ENCODE measurements at places on chromosomes 3 and 15.
A peak's percentile ranks its signal among the peaks of the same experiment; 100 is the strongest.

DNA sequence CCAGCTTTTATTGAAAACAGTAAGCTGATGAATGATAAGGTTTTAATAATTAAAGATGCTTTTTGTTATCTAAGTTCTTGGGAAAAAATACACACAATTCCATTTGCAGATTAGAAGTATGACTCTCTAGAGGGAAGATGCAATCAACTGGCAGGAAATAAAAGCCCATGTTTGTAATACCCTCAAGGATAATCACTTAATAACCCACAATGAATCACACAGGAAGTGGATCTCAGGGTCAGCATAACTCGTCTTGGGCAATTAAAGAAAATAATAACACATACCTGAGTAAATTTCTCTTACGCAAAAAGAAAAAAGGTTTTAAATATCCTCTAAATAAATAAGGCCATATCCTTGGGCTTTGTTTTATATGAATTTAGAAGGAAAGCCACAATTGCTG is 9.4 kb upstream of the EID1 start:
- DNase-seq, result no peak

DNA sequence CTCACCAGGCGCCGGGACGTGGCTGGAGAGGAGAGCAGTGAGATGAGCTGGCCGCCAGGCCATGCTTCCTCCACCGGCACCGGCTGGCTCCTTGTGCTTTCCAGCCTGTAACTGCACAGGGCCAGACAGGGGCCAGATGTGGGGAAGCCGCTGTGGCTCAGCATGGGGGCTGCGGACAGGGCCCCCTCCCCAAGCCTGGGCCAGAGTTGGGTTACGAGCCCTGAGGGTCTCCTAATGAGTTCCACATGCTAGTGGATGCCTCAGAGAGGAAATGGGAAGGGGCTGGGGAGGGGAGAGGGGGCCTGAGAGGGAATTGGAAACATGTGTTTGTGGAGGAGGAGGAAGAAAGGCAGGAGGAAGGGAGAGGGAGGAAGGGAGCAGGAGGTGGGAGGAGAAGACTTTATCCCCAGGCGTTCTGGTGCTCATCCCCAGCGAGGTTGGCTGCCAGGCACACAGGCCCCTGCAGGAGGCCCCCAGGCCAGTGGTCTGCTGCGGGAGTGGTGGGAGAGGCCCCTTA is 11.7 kb upstream of the DUSP7 start:
- DNase-seq, result no peak

DNA sequence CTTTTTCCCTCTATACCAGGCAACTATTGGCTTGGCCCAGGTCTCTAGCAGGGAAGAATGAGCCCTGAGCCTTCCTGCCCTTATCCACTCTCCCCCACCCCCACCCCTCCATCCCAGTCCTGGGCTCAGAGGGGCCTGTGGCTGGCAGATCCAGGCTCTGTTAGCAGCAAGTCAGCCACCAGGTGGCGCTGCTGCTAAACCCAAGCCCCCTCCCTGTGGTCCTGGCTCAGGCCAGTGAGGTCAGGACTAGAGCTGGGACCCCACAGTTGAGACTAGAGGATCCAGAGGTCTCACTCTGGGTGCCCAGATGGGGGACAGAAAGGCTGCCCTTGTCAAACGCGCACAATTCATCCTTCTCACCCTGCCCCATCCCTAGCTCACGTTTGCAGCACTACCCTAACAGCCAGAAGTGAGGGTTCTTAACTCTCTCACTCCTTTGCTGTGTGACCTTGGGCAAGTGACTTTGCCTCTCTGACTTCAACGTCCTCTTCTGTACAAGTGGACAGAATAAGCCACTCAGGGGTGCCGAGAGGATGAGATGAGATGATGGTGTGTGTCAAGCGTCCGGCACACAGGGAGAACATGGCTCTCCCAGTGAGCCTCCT is 46.8 kb upstream of the SLC6A1 start:
- peak; percentile 32 for DNase-seq

DNA sequence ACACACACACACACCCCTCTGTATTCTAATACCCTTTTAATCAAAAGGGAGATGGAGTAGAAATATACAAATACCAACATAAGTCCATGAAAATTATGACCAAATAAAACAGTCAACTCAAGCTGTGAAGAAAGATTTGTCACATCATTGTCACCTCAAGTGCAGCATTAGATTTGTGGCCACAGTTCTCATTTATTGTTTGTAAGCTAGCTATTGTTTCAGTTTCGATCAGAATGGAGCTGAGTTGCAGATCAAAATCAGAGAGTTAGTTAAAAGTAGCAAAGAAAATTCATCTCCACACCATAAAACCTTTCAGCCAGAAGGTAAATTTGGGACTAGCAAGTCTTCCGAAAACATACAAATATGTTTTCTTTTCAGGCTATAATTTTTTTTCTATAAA is 267.7 kb upstream of the LMCD1 start:
- peak; percentile 63 for DNase-seq

DNA sequence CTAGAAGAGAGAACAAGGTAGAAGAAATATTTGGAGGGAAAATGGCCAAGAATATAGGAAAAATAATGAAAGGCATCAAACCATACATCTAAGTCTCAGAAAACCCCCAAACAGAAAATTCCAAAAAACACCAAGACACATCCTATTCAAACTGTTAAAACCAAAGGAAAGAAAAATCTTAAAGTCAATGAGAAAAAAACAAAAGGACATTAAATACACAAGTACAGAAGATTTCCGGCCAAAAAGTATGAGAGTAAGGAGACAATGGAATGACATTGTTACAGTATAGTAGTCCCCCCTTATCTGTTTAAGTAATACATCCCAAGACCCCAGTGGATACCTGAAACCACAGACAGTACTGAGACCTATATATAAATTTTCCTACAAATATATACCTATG is 18.8 kb downstream of the CLASP2 start:
- DNase-seq, result no peak

DNA sequence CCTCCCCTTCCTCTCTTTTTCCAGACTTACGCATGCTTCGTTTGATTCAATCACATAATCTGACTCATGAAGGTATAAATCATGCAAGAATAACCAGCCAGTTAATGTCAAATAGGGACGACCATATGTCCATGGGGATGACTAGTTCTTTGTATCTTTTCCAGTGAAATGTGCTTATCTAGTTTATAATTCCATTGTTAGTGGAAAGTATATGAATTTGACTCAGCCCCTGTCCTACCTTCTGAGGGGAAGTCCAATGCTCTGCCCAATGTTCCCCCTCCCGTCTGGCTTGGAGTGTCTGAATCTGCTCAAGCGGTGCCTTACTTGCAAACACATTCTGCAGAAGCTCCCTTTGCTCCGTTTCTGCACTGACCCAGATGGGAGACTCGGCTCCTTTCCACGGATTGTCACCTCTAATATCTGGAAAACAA is 55.0 kb upstream of the EPHB3 start:
- DNase-seq, result no peak

Measured in MM.1S (cell line).